Fibroblast of skin of left quadriceps (primary cell): ENCODE measurements at places on chromosomes 6 and 20.

DNA sequence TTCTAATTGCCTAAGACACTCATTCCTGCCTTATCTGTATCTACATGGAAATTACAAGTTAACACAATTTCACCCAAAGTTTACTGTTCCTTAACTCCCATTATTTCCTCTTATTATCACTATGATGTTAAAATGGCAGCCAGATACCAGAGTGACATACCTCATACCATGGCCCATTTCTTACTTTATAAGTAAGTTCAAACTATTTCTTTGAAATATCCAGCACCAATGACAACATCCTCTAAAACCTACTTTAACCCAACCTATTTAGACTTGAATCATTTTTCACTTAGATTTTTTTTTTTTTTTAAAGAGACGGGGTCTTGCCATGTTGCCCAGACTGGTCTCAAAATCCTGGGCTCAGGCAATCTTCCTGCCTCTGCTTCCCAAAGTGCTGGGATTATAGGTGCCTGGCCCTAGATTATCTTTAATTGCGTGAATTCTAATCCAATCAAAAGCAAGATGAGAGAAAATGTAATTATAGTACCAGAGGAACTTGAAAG, 10.0 kb downstream of the REV3L start:
- no peak for DNase-seq

DNA sequence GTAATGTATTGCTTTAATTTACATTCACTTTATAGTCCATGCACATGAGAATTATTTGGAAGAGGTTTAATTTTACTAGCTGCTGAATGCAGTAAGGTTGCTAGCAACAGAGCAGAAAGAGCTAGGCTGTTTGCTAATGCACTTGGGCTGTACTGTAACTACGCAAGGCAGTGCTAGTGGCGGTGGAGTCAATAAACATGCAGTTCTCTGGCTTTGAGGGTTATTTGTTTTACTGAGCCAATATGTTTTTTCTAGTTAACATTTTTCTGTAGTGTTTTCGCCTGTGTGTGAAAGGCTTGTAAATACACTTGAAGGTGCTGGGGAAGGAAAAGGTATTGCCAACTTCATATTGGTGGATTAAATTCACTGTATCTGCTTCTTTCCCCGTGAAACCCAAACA, 112.8 kb downstream of the BTBD3 start:
- DNase-seq = no peak

DNA sequence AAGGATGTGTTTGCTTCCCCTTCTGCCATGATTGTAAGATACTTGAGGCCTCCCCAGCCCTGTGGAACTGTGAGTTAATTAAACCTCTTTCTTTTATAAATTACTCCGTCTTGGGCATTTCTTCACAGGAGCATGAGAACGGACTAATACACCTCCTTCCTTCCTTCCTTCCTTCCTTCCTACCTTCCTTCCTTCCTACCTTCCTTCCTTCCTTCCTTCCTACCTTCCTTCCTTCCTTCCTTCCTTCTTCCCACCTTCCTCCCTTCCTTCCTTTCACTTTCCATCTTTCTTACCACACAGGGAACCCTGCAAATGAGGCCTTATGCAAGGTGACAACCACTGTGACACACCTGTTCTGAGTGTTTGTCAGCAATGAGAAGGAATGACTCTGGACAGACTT, 141.3 kb upstream of the EXOC2 start:
- DNase-seq = no peak

GRCh38 chr20:54140927-54141566, 32.7 kb downstream of the CYP24A1 start:
- peak; percentile 61 for DNase-seq

DNA sequence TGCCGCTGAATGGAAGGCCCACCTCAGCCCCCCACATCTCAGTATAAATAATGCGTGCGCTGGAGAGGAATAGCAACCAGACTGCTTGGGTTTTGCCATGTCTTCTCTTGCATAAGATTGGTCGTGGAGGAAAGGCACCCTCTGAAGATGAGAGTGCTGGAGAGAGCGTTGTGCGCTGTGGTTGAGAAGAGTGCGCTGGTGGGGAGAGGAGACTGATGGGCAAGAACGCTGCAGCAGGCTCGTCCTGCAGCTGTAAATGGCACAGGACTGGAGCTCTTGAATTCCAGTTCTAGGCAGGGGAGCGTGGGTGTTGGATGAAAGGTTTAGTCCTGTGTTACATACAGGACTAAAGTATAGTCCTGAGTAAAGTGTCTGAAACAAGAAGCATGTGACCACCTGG, 51.5 kb downstream of the RPRD1B start:
- no peak for DNase-seq

DNA sequence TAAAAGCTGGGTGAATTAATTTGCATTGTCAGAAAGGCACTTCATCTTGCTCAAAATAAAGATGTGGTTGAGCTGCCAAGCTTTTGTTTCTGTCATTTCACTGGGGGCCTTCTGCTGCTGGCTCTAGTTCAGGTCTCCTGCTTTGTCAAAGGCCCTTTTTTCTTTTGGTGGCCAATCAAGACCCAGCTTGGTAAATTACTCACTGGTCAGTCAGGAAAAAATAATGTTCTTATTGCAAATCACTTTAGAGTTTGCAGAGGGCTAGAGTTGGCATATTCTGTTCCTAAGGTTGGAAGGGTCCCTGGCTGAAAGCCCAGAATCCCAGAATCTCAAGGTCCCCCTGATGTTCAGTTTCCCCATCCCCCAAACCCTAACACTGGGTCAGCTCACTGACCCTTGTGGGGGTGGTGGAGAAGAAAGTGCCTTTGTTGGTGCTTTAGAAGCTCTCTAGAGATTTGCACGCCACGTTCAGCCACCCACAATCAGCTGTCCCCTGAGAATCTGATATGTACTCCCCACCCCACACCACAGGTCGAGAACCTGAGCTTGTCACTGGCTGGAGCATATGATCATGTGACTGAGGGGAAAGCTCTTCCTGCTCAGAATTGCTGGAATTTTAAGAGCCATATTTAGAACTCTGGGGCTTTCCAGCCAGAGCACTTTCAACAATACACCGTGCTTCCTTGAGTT, 21.7 kb upstream of the BNIP5 start:
- DNase-seq = no peak

- DNase-seq = no peak
Observed at GRCh38 chr6:150654608-150655007, 54.9 kb downstream of the PLEKHG1 start.

DNA sequence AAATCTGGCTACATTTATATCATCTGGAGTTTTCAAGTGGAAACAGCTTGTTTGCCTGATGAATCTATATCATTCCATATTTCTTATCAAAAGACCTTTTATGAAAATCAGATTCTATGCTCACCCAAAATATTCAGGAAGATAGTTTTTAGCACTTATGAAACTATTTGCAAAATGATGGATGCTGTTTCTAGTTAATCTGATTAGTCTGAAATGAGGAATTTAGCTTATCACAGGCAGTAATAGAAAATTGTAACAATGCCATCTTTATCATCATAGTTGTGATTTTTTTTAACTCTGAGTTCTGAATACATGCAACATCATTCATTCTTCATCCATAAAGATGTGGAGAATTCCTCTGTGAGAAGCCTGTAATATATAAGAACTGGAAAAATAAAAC, 229.7 kb downstream of the PLCB1 start:
- no peak for DNase-seq

- no peak for DNase-seq
Observed at GRCh38 chr6:105588123-105588710, 185.3 kb upstream of the PREP start.

DNA sequence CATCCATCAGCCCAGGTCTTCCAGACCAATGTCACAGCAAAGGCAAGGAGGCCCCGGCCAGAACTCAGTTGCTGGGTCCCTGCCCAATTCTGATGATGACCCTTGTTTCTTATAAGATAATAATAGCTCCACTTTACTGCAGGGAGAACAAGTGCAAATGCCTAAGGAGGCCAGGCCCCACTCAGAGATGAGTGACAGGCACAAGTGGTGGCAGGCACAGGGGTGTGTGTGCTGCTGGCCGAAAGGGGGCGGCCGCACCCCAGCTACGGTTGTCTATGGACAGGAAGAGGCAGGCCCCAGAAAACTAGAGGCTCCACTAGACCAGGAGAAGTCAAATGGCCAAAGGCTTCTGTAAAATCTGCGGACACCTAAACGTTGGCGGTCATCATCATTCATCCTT, 28.6 kb downstream of the GNAS-AS1 start:
- DNase-seq = no peak

DNA sequence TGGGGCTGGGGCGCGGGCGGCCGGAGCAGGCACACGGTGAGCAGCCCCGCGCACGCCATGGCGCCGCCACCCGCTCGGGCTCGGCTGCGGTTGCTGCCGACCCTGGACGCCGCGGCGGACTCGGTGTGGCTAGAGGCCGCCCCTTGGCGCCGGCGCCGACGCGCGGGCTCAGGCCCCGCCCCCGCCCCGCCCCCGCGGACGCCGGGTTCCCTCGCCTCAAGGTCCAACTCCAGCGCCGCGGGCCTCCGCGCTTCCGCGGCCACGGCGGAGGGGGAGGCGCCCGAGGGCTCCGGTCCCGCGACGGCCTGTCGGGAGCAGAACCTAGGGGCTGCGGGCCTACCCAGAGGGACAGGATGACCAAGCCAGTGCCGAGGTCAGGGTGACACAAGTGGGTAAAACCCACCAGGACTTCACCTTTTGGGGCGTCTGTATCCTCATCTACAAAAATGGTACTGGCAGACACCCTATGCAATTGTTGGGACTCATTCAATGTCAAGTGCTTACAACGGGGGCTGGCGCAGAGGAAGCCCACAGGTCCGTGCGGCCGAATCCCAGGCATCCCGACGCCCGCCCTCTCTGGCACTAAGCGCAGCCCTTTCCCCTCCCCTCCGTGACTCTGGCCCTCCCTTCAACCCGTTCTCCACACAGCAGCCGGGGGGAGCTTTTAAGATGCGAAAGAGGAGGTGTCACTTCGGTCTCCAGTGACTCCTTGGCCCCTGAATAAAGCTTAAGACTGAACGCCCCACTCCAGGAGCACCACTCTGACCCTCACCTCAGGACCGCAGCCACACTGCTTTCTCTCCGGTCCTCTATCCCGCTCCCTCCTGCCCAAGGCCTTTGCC, at the start of gene NECAB3:
TSS of gene NECAB3 (minus strand) at position 135 of the 842 bp plus-strand sequence. CDS start at position 59, 76 bp downstream.
- DNase-seq = peak; percentile 49

GRCh38 chr6:63213325-63213724, 2.1 kb downstream of the FKBP1C start:
- DNase-seq = no peak

DNA sequence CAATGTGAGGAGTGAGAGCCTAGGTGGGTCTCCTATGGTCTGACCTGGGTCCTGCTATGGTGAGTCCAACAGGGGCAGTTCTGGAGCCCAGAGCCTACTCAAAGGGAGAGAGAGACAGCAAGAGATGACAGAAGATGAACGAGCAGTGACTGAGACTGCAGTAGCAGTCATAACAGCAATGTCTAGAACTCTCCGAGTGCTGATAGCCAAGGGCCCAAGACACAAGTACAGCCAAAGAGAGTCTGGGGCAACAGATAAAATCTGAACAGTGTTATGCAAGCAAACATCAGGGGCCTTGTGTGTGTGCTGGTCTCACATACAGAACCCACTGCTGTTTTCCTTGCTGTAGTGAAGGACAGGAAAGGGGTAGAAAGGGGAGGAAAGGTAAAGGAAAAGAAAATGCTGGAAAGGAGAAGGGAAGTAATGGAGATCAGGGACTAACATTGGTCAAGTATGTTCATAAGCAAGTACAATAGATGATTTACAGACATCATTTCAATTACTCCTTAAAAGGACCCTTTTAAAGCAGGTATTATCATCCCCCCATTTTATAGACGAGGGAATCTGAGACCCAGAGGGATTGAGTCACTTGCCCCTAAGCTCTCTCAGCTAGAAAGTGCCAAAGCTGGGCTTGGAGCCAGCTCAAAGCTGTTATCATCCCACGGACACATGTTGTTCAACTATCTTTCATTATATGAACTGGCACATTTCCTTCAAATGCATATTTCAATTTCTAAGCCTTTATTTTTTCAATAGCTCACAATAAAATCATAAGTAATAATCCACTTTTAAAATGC, 182.3 kb upstream of the RAB32 start:
- DNase-seq = peak; percentile 34

DNA sequence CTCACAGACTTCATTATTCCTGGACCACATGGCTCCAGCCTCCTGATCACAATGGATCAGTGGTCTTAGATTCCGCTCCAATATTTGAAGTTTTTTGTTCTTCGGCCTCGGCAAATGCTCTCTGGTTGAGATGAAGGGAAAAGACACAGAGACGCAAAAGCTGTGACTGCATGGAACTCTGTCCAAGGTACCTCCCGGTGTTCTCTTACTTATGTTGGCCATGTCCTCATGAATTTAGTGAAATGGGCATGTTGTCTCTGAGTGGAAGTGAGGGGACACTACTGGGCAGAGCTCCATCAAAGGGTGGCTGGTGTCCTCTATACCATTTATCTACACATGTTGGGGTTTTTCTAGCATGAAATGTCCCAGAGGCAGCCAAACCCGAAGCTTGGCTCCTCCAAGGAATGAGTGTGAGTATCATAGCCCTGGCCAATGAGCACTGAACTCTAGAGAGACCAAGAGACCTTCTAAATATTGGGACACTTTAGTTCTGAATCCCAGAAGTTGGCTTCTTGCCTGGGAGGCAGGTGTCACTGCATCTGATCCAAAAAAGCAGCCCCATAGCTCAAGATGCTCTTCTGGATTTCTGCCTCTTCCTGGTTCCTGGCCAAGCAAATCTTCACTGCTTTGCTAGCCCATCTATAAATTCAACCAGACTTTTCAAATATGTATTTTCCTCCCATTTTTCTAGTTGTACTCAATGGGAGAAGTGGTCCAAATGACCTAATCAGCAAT, 34.1 kb downstream of the HLA-G start:
- DNase-seq = no peak

DNA sequence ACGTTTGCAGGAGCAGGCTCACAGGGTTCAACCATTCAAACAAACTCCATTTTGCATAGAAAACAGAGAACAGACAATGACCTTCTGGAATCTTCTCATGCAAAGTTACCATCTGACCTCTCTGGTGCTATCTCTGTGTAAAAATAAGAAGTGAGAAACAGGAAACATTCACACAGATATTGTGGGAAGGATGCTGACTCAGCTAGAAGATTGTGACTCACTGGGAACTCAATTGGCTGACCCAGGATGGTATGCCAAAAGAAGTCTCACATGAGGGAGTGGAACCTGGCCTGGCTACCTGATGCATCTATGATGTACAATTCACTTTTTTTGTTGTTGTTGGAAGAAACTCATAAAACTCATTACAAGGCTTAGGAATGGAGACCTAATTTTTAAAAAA, 61.1 kb upstream of the TBX18 start:
- DNase-seq = peak; percentile 28

DNA sequence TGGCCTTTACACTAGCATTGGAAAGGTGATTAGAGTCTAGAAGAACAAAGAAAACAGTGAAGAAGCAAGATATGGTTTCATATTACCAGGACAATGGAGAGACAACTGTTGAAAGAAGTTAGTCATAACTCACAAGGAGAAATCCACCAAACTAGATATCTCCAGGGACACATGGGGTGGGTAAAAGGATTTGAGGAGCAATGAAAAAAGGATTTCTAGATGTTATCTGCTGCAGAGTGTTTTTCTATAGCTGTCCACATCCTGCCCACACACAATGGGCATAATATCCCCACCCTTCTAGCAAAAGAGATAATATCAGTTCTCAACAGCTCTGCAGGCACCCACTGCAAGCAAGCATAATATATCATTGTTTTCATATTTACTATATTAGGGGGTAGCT, 303.1 kb downstream of the HAO1 start:
- DNase-seq = no peak

GRCh38 chr20:63617092-63617875, 9.6 kb downstream of the GMEB2 start:
- DNase-seq = no peak
